ENCODE measurements at places on chromosomes 5 and 9. TPM values are rescaled to one million over a fixed set of nuclear protein-coding genes. Genes with fewer than 3 reads are reported as not detected.

PCDHGA4 gene
- total RNA-seq: 0.90 TPM

APC gene
- 62.8 TPM for total RNA-seq

DNA sequence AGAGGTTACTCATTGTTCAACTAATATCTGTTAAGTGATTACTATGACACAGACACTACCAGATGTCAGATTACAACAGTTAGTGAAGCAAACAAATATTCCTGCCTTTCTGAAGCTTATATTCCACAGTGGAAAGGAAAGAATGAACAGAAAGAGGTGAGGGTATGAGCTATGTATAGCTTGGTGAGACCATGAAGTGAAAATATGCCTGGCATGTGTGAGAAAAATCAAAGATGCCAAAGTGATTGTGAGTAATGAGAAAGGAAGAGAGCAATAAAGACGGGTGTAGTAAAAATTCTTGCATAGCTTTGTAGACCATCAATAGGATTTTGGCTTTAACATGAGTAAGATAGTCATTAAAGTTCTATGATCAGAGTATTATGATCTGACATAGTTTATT, 734.5 kb upstream of the NUDT12 start:
- no peak for DNase-seq

DNA sequence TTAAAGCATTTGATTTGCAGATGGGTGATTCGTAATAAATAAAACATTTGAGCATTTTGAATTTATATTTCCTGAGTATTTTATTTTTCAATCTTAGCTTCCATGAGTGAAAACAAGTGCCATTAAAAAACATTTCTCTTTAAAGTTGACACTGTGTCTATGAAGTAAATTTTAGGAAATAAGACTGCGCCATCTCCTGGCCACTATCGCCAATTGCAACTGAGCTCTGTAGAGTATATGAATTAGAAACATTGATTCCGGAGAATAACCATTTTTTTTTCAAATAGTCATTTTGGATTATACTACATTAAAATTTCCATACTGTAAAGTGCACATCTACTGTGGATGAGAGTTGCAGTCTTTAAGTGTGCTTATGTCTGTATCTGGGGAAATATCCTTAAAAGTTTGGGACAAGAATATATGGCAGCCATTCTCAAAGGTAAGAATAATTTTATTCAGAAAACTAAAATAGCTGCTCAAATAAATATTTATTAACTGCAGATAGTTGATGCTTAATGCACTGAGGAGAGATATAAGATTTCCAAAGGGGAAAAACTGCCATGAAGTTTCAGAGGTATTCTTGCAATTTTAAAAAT, 5.9 kb downstream of the DMRTA1 start:
- peak; percentile 43 for DNase-seq

- DNase-seq: no peak
Measured at GRCh38 chr9:94928691-94929368, 202.3 kb downstream of the AOPEP start.

Data from mucosa of descending colon (tissue), 3 donors.